ENCODE measurements at places on chromosomes 4 and X.

DNA sequence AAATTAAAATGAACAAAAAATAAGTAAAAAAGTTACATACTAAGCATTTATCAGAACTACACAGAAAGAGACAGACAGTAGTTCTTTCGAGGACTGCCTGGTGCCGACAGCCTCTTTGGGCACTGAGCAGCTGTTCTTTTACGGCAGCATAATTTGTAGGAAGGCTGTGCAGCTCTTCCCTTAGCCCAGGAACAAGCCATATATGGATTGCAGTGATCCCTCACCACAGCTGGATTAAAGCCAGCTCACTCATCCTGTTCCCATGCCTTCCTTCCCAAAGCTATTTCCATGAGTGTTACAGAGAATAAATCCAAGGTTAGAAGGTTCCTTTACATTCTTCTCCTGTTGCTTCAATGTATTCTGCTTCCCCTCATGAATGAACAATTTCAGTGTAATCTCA is 71.7 kb downstream of the DDX60L start:
- DNase-seq: no peak

GRCh38 chrX:134868771-134869495 is 121.9 kb upstream of the SMIM10 start:
- DNase-seq: no peak

DNA sequence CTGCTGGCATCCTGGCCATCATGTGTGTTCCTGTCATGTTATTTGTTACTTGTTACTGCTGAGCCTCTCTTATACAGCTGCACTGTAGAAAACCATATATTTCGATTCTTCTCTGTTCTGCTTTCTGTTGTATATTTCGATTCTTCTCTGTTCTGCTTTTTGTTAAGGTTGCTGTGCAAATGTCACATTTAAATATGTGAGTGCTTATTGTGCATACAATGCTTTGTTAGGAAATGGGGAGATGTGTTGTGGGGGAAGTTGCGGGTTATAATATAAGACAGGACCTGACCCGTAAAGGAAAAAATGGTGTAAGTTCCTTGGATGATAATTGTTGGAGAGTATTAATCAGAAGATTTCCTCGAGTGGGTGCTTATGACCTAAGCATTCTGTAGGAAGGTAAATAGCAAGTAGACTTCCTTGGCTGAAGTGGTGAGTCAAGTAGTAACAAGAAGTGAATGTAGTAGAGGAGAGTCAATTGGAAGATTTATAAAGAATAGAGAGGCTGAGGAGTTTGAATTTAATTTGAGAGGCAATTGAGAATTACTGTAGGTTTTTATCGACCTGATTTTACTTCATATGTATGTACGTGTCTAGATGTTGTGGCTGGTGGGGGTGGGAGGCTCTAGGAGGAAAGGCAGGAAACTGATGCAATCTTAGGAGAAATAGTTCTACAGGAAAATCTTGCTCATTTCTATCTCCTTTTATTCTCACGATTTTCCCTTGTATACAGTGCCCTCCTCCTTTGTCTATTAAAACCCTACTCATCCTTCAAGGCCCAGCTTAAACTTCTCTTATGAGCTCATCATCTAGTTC is 8.5 kb downstream of the OGT start:
- no peak for DNase-seq

DNA sequence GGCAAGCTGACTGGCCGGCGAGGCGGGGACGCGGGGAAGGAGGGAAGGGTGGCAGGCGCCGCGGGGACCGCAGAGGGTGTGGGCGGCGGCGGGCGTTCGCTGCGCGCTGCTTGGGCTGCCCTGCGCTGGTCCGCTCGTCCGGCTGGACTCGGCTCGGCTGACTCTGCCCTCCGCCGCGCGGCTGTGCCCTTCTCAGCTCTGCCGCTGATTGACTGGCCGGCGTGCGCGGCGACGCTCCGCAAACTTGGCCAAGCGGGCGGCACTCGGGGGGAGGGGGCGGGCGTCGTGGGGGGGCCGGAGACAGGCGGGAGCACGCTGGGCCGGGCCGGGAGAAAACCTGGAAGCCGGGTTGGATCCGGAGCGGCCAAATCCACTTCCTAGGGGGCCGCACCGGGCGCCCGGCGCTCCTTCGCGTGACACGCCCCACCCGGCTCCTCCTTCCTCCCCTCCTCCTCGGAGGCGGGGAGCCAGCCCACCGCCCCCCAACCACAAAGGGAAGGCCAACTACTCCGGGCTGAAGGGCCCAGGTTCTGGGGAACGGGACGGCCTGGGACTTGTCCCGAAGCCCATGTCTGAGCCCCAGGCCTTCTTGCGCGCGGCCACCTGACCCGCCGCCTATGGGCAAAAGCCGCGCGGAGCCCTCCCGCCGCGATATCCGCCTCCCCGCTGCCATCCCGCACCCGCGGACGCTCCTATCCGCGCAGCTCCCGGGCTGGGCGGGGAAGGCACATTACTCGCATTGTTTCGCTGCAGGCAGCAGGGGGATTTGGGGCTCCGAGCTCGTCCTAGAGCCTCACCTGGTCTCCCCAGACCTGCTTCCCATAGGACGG is at the start of gene GPC4:
Gene GPC4 (minus strand): TSS at position 214 of the 830 bp plus-strand sequence. CDS start 524 bp downstream, outside the sequence.
- no peak for DNase-seq

GRCh38 chr4:180336494-180337090 is 1906.6 kb upstream of the TENM3 start:
- DNase-seq: no peak

DNA sequence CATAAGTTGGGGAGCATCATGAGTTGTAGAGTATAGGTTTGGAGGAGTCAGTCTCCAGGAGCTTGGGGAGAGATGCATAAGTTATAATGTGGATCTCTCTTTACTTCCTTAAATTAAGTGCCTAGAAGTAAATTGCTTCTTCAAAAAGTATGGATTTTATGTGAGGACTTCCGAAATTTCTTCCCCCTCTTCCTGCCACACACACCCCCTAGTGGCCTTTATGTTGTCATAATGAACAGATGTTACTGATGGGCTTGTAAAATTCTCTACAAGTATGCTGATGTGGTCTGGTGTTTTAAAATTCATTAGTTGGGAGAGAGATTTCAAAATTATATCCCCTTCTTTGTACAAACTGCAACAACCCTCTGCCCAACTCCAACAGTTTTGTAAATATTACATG is 2.3 kb upstream of the METTL14 start:
- no peak for DNase-seq

DNA sequence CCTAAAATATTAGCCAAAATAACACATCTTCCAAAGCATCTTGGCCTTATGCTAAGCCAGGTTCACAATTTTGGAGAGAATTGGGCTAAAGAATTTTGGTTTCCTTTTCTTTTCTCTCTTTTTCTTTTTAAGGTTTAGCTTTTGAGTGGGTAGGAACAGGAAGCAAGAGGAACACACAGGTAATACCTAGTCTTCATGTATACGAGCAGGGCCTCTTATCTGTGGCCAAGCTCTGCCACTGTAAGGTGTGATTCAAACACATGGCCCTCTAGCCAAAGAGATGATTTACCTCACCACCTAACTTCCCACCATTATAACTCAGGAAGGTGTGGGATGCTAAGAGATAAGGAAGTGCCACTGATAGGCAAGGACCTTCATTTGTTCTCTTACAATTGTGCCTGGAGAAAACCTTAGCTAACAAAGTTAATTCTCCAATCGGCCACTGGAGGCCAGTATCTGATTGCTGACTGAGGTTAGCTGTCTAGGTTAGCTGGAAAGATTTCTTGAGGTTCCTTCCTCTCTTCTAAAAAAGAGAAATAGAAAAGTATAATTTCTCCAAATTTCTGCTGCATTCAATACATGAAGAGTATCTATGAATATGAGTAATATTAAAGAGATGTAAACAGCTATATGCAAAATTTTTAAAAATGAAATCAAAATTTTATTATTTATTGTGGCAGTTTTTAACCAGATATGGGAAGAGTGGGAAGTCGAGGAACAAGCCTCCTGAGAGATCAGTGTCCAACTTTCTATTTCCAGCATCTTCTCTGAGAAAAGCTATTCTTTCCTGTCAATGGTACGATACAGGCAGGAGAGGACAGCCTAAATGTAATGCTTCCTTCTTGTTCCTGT is 30.1 kb upstream of the BBS7 start:
- peak; percentile 14 for DNase-seq

GRCh38 chr4:77232653-77233052 is 75.6 kb downstream of the CCNG2 start:
- no peak for DNase-seq

- DNase-seq: no peak
These were observed 200.1 kb downstream of the NPNT start for GRCh38 chr4:106095408-106095807.
